CD4-positive, alpha-beta memory T cell (primary cell): ENCODE measurements at places on chromosomes 5 and 9. TPM values are rescaled to one million over a fixed set of nuclear protein-coding genes. Genes with fewer than 3 reads are reported as not detected.

GRCh38 chr9:83060556-83060955, 2.4 kb downstream of the RASEF start:
- no peak for DNase-seq

GRCh38 chr9:130893341-130894101, 3.1 kb downstream of the QRFP start:
- DNase-seq, result no peak

GRCh38 chr5:163619951-163620350, 114.5 kb downstream of the MAT2B start:
- DNase-seq, result no peak

LCN1 gene
- not detected for total RNA-seq

DNA sequence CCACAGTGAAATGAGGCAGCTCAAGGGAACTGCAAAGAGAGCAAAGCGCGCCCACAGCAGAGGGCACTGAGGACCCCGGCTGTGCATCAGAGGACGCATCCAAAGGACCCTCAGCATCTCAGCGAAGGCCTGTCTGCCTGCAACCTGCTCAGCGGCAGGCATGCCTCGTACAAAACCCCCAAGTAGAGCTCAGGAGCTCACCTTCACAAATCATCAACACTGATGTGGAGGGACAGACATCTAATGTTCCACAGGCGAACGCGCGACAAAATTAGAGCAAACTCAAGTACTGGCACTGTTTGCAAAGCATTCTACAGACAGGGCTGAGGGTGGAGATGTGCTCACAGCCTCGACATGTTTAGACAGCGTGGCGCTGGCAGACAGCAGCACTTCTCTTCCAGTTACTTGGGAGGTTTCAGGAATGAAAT, 81.0 kb downstream of the DCP2 start:
- no peak for DNase-seq

DNA sequence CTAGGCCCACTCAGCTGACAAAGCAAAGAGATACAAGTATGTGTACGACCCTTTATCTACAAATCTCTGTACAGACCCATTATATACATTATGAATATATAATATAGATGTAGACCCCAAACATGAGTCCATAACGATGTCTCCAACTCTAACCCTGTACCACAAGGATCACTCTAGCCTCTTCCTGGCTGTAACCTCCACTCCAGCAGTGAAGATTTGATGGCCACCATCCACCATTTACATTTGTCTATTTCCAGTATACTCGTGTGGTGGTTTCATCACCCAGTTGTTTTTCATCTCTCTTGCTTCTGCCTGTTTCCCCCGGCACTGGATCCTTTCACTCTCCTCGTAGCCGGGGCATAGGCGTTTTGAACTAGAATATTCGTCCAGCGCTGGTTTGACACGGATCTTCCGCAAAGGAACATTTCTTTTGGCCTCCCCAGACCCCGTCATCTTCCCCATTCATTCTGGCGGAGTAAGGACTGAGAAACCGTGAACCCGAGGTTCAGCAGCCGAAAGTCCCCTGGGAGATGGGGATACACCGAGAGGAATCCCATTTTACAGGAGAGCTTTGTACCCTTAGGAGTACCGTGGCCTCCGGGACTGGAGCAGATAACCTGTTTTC, 828 bp upstream of the TRIO start:
- DNase-seq, result no peak

DNA sequence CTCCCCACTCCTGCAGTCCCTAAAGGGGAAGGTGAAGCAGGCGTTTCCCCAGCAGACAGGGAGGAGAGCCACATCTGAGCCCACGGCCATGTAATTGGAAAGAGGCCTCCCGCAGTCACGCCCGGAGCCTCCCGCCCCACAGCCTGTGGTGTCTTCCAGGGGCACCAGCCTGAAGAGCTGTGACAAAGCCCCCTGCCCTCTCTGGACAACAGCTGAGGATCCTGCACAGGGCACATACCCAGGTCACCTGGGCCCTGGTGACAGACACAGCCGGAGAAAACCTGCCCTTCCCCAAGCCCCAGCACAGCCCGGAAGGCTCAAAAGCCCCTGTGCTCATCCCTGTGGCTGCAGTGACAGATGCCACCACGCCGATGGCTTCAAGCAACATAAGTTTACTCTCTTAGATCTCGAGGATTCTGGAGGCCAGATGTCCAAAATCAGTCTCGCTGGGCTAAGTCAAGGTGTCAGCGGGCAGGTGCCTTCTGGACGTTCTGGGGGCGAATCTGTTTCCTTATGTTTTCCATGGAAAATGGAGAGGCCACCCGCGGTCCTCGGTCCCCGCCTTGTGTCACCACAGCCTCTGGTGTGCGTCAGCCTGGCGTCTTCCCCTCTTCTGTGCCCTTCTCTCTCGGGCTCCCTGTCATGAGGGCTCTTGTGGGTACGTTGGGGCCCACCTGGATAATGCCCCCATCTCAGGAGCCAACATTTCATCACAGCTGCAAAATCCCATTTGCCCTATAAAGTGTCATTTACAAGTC, 71.5 kb downstream of the PSMB7 start:
- no peak for DNase-seq

FSTL4 gene
- not detected for total RNA-seq

DNA sequence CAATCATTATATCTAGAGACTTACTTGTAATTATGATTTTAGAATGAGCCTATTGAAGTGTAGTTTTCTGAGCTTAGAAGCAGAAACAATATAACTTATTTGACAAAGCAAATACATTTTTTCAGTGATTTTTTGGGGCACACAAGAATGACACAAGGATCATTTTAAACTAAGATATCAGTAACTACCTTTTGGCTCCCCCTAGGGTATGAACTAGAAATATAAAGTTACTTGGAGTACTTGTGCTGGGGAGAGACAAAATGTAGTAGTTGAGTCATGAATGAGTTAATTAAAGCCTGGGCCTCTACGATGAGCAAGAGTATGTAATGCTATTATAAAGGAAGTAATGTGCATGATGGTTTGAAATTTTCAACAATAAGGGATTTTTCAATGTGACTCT, 1244.1 kb upstream of the ACO1 start:
- no peak for DNase-seq

PCDHGB6 gene
- total RNA-seq, result 0.22 TPM

DNA sequence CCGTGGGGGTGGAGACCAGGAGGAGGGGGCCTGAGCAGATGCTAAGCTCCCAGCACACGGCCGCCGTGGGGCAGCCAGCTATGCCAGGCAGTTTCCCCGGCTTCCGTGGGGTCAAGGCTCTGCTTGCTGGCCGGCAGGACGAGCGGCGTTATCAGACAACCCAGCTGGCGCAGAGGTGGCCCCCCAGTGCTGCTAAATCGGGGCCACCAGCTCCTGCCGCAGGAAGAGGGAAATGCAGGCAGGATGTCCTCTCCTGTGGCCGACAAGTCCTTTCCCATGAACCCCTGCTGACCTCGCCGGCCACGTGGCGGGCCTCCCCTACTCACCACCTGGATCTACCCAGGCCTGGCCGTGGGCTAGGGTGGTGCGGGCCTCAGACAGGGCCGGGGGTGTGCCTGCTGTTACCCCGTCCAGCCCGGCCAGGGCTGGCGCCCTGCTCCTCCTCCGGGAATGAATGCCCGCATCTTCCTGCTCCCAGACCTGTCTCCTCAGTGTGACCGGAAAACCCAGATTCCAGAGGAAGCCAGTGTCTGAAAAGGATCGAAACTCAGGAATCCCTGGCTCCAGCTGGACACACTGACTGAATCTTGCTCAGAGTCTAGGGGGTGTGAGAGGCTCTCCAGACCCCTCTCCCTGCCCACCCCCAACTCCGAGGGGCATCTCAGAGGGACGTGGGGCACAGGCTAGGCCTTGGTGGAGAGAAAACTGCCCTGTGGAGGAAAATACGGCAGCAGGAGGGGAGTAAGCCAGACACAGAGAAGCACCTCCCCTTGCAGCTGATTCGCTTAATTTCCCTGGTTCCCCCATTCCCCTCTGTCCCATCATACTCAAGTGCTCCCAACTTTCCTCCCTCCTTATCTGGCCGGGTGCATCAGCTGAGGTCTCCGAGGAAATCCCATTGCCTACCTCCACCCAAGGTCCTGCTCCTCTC, 3.9 kb downstream of the FLT4 start:
- DNase-seq, result no peak

DNA sequence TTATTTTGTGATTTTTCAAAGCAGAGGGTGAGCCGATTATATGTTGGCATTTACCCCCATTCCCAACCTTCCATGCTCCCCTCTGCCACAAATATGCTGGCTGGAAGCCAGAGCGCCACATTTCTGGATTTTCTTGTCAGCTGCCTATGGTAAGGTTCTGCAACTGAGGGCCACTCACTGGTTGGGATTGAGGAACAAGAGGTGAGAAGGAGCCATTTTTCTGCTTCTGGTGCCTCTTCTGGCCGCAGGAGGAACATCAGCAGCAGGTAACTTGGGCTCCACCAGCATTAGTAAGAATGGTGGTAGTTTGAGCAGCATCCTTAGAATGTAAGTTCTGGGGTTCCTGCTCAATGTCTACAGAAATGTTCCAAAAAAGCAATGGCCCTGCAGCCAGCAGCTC, 159.5 kb upstream of the MAST4 start:
- no peak for DNase-seq

GRCh38 chr9:83698976-83699585, 8.7 kb downstream of the UBQLN1 start:
- no peak for DNase-seq

GRCh38 chr5:68290260-68290674, 74.7 kb downstream of the PIK3R1 start:
- no peak for DNase-seq

DNA sequence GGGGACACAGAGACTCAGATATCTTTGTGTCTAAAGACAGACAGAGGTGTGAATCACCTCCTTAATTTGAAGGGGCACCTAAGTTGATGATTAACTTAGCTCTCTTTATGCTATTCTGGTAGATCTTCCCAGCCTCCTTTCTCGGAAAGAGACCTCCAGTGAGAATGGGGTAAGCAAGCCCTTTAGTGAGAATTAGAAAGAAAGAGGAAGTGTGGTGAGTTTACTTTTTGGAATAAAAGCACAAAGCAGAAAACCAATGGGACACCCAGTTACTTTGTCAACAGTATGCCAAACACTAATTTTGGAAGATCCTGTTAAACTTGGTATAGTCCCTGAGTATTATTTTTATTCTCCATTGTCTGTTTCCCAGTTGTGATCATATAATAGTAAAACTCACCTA, 302.8 kb upstream of the RASA1 start:
- no peak for DNase-seq

C9 gene
- not detected for total RNA-seq

DNA sequence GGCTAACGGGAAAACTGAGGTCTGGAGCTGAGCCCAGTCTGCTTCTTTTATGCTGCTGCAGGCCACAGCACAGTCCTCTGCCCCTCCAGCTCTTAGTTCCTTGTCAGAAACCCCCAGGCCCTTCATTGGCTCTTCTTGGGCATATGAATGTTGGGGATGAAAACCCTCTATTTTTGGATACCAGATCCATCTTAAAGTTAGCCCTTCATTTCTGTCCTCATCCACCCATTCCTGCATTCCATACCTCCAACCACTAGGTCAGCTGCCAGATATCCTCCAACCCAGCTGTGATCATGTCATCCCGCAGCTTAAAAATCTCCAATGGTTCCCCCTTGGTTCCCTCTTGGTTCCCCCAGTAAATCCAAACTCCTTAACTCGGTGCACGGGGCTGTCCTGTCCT, 1.8 kb upstream of the SLC25A51 start:
- DNase-seq, result no peak

DNA sequence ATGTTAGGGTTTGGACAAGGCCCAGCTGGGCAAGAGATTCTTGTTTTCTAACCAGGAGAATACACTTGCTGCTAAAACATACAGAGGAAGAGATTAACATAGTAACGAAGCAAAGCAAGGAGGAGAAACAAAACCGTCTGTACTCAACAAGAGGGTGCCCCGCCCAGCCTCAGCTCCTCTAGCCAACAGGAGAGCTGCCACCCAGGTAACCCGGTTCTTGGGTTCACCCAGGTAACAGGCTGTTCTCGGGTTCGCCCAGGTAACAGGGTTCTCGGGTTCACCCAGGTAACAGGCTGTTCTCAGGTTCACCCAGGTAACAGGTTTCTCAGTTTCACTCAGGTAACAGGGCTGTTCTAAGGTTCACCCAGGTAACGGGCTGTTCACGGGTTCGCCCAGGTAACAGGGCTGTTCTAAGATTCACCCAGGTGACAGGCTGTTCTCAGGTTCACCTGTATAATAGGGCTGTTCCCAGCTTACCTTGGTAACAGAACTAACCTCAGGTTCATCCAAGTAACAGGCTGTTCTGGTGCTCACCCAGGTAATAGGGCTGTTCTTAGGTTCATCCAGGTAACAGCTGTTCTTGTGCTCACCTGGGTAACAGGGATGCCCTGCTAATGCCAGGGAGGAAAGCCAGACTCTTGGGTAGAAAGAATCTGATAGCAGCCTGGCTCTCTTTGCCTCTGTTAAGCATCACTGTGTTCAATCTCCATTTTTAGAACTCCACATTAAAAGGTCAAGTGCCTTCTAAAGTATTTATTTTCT, 271.6 kb downstream of the SYK start:
- DNase-seq, result no peak

DNA sequence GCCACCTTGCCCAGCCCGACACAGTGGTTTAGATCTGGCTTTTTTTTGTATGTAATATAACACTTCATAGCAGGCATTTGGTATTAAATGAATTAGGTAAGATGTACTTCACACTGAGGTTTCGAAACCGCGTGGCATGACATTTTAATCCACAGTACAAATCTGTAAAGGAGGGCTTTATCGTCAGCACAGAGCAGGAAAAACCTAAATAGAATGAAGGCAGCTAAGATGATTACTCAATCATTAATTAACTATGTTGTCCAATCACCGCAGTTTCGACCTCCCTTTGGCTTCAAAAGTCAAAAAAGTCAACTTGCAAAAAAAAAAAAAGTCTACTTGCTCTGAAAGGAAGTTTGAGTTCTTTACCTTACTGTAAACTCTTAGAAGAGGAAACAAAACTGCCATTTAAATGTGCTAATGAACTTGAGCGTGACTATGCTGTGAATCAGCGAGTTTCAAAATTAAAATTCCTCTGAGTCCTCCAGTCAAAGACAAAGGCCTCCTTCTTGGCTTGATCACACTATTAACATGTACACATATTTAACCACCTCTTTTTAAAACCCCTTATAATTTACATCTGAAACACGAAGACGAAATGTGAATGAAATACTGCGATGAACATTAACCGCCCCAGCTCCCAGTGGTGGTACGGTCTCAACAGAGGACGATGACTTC, 698 bp upstream of the SEC24A start:
- DNase-seq, result peak; percentile 54

DNA sequence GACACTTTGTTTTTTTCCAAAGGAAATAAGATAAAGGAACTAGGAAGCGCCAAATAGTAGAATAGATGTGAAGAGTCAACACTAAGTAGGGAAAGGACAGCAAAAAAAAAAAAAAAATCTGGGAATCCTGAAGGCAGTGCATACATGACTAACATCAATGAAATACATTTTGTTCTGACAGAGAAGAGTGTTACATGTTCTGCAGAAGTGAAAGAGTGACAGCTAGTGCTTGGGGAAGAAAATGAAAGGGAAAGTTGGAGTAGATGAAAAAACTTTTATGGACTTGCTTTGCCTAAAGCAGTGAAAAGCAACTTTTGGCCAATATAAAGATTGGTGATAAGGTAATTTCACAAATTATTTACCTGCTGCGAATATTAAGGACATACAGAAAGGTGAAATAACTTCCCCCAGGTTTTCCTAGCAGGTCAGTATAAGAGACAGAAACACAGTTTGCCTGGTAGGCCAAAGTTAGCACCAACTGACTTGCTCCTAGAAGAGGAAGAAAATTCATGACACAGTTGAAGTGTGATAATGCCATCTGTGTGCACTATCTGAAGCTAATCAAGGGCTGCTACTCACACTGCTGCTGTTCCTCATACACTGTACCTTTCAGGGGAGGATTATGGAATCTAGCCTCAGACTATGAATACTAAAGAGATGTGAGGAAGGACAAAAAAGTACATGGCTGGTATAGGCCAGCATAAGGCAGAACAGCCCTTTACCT, 38.6 kb downstream of the RANBP6 start:
- DNase-seq, result no peak

- no peak for DNase-seq
Measured at GRCh38 chr9:127177231-127177630, 54.8 kb upstream of the ANGPTL2 start.
